ENCODE measurements at places on chromosomes 5 and 9. TPM values are rescaled to one million over a fixed set of nuclear protein-coding genes. Genes with fewer than 3 reads are reported as not detected.

The WNT8A gene
- total RNA-seq = 0.18 TPM

The CTXN3 gene
- total RNA-seq = 0.47 TPM

The ARHGEF37 gene
- 6.9 TPM for total RNA-seq

The ORM1 gene
- total RNA-seq = 3.7 TPM

The CARD9 gene
- 5.7 TPM for total RNA-seq
